Liver (tissue), 10 donors: ENCODE measurements at places on chromosomes 2 and 18. TPM values are rescaled to one million over a fixed set of nuclear protein-coding genes. Genes with fewer than 3 reads are reported as not detected.

DNA sequence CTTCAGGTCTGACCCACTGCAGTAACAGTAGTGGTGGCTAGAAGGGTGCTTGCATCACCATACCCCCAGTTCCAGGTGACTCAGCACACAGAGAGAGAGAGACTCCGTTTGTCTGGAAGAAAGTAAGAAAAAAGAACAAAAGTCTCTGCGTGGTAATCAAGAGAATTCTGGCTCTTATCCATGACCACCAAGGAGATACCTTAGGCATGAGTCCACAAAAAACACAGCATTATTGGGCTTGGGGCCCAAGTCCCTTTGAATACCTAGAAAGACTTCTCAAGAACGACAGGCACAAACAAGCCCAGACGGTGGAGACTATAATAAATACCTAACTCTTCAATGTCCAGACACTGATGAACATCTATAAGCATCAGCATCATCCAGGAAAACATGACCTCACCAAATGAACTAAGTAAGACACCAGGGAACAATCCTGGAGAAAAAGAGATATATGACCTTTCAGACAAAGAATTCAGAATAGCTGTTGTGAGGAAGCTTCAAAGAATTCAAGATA is 21.7 kb upstream of the BAZ2B start:
- no peaks in the 10 kb centered on the region for H3K4me1 ChIP-seq
- no peaks in the 10 kb centered on the region for H3K36me3 ChIP-seq
- no peaks in the 10 kb centered on the region for H3K27me3 ChIP-seq
- no peak for DNase-seq
- H3K4me3 ChIP-seq: no peak overlapping the region

Gene GALNT14
- 2.0 TPM for total RNA-seq

GRCh38 chr2:17798338-17798737 is 17.9 kb upstream of the MSGN1 start:
- no peak overlapping the region for H3K27ac ChIP-seq
- H3K4me3 ChIP-seq: no peak overlapping the region
- no peaks in the 10 kb centered on the region for H3K4me1 ChIP-seq
- no peak for DNase-seq
- H3K27me3 ChIP-seq: no peaks in the 10 kb centered on the region

DNA sequence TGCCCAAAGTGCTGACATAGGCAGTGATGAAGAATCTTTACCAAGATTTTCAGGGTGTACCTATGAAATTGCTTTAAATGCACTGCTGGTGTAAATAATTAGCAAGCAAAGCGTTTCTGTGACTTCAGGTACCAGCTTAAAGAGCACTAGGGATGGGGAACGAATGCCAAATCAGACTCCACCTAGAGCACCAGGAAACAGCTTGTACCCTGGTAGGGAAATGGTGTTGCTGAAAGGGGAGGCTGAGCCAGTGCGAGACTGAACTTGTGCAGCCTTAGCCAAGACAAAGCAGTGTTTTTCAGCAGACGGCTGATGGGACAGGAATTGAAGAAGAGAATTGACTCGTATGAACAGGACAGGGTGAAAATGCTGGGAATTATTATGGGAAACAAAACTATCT is 65.6 kb downstream of the TWSG1 start:
- no peak for DNase-seq
- H3K27me3 ChIP-seq: no peaks in the 10 kb centered on the region
- H3K36me3 ChIP-seq: no peaks in the 10 kb centered on the region
- no peak overlapping the region for H3K27ac ChIP-seq

Gene LIMS2
- total RNA-seq: 1.4 TPM

DNA sequence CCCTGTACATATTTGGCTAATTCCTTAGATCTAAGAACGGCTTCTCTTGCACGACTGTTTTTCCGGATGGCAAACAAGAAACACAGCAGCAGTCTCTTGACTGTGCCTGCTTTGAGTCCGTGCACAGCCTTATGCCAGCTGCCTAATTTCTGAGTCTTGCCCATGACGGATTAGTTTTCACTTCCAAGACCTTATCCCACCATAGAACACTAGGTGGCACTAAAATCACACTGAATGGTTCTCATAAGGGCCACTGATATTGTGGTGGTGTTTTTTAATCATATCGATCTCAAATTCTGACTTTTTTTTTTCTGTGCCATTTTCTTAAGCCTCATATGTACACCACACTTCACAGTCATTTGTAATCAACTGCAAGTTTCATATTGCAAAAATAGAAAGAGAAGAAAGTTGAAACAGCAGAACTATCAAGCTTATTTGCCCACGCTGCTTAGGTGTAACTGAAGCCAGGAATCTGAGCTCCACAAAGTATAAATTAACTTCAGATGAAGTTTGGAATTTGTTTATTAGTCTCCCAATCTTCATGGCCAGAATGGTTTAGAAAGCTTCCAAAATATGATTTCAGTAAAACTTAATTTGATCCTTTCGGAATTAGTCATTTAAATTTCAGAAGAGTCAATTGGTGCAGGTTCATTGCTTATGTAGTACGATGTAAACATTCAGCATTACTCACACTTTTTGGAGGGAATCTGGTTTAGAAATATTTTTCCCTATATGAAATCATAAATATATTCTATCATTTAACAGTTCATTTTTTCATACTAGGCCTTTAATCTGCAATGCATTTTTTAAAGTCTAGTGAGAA is 45.5 kb upstream of the SCN7A start:
- no peaks in the 10 kb centered on the region for H3K36me3 ChIP-seq
- no peak overlapping the region for H3K27ac ChIP-seq
- no peak for DNase-seq
- no peak overlapping the region for H3K4me3 ChIP-seq
- peaks cover 3% of the 10 kb centered on the region for H3K4me1 ChIP-seq
- no peaks in the 10 kb centered on the region for H3K27me3 ChIP-seq

Gene GAREM1
- 7.5 TPM for total RNA-seq

GRCh38 chr2:43158259-43158880 is 68.0 kb downstream of the ZFP36L2 start:
- DNase-seq: no peak
- no peaks in the 10 kb centered on the region for H3K27me3 ChIP-seq
- H3K36me3 ChIP-seq: no peaks in the 10 kb centered on the region
- no peak overlapping the region for H3K4me3 ChIP-seq
- peaks cover 45% of the 10 kb centered on the region for H3K4me1 ChIP-seq

Gene UPP2
- total RNA-seq: 0.51 TPM

Gene CAPN13
- total RNA-seq: not detected

Gene ATG9A
- 68.1 TPM for total RNA-seq

DNA sequence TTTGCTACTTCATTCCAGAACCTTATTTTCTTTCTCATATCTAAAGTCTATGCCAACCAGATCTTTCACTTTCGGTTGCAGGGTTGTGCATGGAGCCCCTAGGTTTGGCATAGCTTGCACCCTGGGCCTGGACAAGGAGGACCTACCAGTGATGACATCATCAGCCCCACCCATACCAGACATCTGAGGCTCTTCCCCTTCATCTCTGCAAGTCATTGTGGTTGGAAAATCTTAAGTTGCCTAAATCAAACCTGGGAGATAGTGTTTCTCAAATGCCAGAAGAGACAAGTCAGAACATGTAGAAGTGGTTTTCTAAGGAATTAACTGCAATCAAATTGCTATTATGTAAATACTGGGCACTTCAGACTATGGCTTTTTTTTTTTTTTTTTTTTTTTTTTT is 363.3 kb downstream of the ZNF516 start:
- DNase-seq: no peak
- no peak overlapping the region for H3K27ac ChIP-seq
- no peaks in the 10 kb centered on the region for H3K27me3 ChIP-seq
- H3K4me3 ChIP-seq: no peak overlapping the region
- no peaks in the 10 kb centered on the region for H3K4me1 ChIP-seq
- no peaks in the 10 kb centered on the region for H3K36me3 ChIP-seq

- no peak overlapping the region for H3K27ac ChIP-seq
- no peak overlapping the region for H3K4me3 ChIP-seq
- no peaks in the 10 kb centered on the region for H3K4me1 ChIP-seq
Measured at GRCh38 chr2:60708630-60709320, 47.3 kb upstream of the PAPOLG start.

GRCh38 chr2:80568011-80568410 is 263.5 kb upstream of the LRRTM1 start:
- no peaks in the 10 kb centered on the region for H3K36me3 ChIP-seq
- H3K27me3 ChIP-seq: no peaks in the 10 kb centered on the region
- no peaks in the 10 kb centered on the region for H3K4me1 ChIP-seq
- no peak for DNase-seq
- H3K4me3 ChIP-seq: no peak overlapping the region

Gene TUBA4B
- not detected for total RNA-seq

GRCh38 chr2:9206991-9207640 is 504 bp downstream of the ASAP2 start:
- peak overlapping the region; percentile 25 for H3K27ac ChIP-seq
- DNase-seq: no peak
- H3K4me3 ChIP-seq: peak overlapping the region; percentile 70
- H3K36me3 ChIP-seq: no peaks in the 10 kb centered on the region
